ENCODE measurements at places on chromosomes 2 and 18.

DNA sequence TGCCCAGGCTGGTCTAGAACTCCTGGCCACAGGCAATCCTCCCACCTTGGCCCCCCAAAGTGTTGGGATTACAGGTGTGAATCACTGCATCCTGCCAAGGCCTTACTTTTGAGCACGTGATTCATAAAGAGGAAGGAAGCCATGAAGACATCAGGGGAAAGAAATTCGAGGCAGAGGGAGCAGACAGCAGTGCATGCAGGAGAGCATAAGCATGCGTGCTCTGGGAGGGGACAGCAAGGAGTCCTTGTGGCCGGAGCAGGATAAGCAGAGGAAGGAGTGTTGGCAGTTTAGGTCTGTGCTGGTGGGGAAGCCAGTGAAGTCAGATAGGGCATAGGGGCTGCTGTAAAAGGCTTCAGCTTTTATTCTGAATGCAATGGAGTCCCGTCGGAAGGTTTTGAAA lies 400.5 kb upstream of the RAB12 start:
- no peak for DNase-seq

GRCh38 chr2:34736482-34736881 lies 1137.4 kb upstream of the FAM98A start:
- DNase-seq, result no peak

DNA sequence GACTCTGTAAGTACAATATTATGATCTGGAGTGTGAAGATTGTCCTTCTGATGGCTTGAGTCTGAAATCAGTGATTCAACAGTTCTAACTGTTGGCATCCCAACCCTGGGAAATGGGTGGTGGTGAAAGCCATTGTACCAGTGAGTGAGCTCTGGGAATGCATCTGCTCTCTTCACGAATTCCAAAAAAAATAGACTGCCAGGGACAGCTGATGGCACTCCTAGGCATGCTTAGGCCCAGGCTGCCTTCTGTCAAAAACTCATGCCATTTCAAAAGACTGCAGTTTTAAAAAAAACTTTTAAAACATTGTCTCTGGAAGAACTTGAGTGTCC lies 20.3 kb downstream of the OXER1 start:
- no peak for DNase-seq

DNA sequence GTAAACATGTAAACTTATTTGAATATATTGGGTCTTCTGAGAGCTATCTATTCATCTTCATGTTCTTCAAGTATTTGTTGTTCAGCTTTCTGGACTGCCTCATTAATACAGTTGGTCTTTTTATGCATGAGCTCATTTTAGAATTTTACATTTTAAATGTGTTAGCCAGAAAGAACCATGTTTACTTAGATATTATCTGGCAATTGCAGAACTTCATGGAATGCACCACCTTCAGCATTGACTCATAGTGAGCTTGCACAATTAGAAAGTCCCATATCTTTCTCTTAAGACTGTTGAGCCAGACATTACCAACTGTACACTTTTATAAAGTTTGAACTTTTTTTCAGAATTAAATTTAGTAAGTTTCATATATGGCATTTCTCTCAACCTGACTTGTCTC lies 536.7 kb downstream of the RIT2 start:
- DNase-seq, result no peak

DNA sequence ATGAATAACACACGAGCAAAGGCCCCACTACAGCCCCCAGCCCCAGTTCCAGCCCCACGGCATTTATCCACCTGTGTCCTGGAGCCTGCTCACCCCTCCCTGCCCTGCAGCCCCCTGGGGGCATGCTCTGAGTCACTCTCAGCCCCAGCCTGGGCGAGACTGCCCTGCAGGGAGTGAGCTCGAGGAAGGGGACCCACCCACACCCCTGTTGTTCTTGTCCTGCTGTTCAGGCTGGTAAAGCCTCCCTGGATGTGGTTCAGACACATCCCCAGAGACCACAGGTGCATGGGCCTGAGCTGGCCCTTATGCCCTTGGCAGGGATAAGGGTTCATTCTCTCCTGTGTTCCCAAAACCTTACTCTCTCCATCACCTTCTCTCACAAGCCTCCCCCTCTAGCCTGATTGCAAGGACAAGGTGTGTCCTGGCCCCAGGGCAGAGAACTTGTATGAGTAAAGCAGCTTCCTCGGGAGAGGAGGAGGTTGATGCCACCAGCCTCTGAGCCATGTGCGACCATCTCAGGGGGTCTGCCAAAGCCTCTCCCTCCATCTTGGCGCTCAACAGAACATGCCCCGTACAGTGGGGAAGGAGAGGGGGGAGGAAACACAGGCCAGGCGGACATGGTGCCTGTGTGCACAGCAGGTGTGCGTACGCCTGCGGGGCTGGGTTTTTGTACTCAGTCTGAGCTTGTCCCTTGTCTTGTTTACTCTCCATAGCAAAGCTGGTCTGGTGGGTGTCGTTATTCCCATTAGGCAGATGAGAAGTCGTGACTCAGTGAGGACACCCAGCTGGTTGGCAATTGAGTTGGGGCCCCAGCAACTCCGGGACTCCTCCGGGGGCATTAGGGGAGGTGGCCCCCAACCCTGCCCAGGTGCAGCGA lies 64.4 kb downstream of the CIB4 start:
- DNase-seq, result no peak

- no peak for DNase-seq
These were observed 52.4 kb downstream of the INHBB start for GRCh38 chr2:120398051-120398995.

- DNase-seq, result no peak
These were observed 45.7 kb upstream of the CUL3 start for GRCh38 chr2:224630659-224631550.

DNA sequence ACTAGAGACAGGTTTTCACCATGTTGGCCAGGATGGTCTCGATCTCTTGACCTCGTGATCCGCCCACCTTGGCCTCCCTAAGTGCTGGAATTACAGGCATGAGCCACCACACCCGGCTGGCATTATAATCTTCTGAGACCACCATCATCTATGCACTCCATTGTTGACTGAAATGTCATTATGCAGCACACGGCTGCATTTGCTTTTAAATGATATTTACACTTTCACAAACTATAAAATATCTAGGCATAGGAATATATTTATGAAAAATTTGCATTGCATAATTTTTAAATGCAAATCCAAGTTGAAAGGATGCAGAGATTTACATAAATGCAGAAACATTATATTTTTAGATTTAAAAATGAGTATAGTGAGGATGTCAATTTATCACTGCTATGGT lies 30.0 kb upstream of the ANKRD44 start:
- DNase-seq, result no peak

DNA sequence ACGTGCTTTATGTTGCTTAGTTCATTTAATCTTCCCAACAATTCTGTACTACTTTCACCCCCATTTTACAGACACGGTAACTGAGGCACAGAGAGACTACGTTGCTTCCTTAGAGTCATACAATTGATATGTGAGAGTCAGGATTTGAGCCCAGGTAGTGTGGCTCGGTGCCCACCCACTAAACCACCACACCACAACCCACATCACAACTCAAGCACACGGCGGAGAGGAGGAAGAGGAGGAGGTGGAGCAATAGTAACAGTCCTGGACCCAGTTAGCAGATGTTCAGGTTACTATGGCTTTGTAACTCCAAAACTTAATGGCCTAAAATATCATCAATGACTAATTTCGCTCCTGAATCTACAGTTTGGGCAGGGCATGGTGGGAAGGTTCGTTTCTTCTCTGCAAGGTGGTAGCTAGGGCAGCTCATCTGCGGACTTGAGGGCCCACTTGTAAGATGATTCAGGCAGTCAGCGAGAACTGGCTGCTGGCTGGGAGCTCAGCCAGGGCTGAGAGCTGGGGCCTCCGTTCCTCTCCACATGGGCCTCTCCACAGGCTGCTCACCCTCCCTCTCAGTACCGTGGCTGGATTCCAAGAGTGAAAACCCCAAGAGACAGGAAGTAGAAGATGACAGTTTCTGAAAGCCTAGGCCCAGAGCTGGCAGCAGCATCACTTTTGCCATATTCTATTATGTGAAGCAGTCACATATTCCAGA lies 167.1 kb downstream of the ZFP36L2 start:
- DNase-seq, result peak; percentile 8

DNA sequence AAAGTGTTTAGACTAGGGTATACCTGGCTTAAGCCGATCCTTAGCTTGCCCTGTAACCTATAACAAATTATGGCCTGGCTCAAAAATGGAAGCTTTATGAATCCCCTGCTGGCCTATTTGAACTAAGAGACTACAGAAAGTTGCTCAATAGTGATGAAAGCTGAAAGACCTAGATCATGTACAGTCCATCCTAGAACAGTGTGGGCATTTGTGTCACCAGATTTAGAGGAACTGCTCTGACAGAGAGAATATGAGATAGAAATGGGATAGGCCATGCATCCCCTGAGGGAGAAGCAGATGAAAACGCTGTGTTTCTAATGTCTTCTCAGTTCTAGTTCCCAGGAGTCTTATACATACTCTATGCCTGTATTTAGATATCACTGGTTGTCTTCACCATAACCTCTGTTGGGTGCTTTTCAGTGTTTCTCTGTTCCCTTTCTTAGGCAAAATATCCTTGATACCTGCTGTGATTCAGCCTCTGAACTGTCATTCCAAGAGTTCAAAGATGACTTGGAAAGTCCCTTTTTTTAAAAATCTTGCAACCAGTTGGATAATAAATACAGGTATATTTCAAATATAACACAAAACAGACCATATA lies 246.9 kb upstream of the SLC39A10 start:
- no peak for DNase-seq

DNA sequence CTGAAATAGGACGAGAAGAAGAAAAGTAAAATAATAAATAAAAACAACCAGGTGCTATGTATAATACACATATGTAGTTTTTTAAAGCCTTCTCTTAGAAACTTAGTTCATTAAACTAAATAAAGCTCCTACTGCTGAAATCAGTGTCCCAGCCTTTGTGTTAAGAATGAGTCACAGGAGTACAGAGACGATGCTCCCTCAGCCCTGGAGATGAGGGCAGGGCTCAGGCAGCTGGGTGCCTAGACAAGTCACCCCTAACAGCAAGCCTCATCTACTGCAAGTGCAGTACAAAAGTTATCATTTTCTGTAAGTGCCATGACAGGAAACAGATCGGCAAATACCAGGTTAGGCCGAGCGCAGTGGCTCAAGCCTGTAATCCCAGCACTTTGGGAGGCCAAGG lies 18.2 kb downstream of the KIDINS220 start:
- no peak for DNase-seq
